ENCODE measurements at places on chromosomes 6 and 20.

GRCh38 chr20:12581644-12582289 lies 427.0 kb upstream of the SPTLC3 start:
- DNase-seq = no peak

DNA sequence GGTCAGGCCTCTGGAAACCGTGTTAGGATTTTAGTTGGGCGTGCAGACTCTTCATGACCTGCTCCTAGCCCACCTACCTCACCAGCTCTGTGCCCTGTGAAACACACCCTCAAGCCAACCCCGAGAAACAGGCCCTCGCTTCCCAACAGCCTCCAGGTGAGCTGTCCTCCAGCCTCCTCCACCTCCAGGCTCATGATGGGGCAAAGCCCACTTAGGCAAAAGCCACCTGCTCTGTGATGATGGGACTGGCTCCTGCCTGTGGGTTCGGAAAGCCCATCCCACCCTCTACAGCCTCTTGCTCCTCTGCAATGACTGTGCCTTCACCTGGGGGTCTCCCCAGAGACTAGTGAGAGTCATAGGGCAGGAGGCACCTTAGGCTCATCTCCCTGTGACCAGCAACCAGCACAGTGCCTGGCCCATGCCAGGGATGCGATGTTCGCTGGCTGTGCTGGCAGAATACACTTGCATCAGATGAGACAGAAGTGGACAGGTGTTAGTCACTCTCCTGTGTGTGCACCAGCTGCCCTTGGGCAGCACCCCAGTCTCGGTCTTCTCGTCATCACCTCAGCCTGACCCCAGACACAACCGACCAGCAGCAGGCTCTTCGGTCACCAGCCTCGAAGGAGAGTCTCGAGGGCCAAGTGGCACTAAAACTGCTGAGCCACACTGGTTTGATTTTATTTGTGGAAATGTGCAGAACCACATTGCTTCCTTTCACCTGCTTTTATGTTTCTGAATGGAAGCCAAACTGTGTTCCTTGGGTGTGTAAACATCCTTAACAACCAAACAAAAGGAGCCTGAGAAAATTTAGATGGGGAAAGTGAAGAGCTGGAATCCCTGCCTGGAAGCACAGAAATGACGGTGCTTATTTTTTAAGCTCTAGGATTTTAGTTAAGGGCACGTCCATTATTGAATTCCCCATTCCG lies 10.7 kb downstream of the PXDC1 start:
- DNase-seq = no peak

GRCh38 chr20:51457533-51457932 lies 85.0 kb downstream of the NFATC2 start:
- DNase-seq = no peak

- DNase-seq = no peak
These were observed 28.5 kb downstream of the KDM1B start for GRCh38 chr6:18183766-18184165.

DNA sequence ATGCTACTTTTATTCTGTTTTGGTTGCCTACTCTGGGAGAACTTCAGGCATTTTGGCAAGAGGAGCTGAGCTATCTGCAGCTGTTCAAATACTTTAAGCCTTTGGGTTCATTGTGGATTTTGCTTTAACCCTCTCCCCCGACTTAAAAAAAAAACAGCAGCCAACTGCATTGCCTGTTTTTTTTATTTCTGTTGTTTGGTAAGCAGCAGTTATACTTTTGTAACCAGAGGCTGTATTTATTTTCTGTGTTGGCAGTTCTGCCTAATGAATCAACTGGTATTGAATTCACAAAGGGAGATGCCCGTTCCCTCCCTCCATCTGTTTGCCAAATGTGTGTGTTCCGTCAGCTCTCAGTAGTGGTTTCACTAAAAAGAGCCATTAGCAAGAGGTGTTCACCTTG lies 484.0 kb downstream of the UTRN start:
- peak; percentile 5 for DNase-seq

DNA sequence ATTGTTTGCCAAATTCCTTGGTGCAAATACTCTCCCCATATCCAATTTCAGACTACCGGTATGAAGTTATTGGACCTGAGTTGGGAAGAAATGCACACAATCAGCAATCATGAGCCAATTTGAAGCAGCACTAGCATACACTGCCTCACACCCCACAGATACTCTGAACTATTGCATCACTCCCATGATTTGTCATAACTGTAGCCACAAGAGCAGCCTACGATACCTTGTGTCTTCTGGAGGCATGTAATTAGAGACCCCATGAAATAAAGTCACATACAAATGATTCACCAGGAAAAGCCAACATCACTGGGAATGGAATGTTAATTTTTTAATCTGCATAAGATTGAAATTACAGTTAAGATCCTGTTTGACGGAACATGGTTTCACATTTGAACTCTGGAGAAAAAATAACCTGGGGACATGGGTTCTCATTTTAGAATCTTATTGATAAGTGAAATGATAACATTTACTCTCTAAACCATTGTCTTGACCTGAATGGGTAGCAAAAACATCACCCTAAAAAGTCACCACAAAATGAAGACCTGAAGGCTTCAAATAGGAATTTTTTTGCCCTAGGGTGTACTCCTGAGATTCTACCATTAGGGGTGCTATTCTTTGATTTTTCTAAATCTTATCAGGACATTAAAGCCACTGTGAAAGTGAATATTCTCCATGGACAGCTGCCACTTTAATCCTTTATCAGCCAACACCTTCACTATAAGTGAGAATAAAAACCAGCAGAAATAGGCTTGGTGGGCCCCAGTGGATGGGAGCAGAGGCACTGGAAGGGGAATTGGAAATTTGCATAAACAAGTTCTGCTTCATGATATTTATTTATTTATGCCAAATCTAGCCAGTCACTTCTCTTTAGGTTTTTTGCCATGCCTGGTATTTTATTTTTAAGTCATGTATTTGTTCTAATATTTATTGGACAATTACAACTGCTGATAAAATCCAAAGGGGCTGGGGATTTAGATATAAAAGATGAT lies 34.5 kb upstream of the HBS1L start:
- DNase-seq = peak; percentile 42

- DNase-seq = no peak
These were observed 156.8 kb upstream of the JARID2 start for GRCh38 chr6:15088904-15089568.

Data from NCI-H1694 (cell line).